Stimulated activated CD8-positive, alpha-beta memory T cell treated with anti-CD3 and anti-CD28 coated beads, Interleukin-15, amount 100 ng/mL, for 4 hours (primary cell): ENCODE measurements at places on chromosomes 3 and 15.

- no peak for DNase-seq
Measured at GRCh38 chr3:37986479-37987314, 3.9 kb upstream of the VILL start.

DNA sequence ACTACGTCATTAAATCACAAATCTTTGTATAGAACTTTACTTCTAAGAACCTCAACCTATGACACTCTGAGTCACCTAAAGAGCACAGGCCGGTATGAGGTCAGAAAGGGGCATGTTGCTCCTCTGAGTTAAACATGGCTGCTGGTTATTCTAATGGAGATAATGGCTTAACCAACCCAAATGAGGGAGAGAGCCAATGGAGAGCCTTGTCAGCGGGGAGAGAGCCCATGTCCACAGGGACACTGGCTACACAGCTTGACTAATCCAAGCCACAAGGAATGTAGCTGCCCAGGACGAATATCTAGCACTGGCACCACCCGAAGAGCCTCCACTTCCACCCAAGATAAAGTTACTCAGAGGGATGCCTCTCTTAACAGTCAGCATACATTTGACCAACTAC is 77.0 kb upstream of the STAC start:
- no peak for DNase-seq

DNA sequence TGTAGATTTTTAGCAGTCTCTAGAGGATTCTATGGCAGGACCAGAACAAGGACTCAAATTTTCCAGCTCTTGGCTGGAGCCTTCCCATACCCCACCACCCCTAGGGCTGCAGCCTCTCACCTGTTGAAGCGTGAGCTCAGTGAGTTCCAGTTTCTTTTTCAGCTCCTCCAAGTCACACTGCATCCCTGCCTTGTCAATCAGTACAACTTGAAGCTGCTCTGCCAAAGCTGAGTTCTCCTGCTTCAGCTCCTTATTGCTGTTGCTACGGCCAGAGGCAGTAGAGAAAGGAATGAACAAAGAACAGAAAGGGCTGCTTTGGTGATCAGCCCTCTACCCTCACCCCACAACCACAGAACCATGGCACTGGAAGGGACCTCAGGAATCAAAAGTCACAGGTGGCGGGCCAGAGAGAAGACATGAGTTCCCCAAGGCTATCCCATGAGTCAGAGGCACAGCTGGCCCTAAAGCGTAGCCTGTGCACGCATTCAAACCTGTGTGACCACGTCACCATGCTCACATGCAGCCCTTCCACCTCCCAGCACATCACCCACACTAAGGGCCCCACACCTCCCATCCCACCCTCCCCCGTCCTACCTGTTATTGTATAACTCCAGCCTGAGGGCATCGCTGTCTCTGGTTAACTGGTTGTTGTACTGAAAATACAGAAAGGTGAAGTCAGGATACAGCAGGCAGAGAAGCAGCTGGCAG is 83.3 kb upstream of the C2CD4B start:
- no peak for DNase-seq

DNA sequence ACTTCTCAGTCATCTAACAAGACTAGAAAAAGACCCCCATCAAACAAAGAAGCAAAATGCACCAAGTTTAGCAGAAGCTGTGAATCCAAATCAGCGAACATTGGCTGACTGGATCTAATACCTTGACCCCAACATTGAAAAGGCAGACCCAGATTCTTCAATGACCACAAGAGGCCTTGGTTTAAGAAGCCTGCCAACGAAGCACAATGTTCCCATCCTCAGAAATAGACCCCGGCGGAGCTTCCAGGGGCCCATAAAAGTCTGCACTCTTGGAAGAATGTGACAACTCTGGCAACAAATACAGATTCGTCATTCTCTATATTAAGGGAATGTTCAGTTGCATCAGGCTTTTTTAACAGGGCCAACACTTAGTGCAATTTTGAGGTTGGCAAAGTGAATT is 112.8 kb upstream of the BCL6 start:
- no peak for DNase-seq

DNA sequence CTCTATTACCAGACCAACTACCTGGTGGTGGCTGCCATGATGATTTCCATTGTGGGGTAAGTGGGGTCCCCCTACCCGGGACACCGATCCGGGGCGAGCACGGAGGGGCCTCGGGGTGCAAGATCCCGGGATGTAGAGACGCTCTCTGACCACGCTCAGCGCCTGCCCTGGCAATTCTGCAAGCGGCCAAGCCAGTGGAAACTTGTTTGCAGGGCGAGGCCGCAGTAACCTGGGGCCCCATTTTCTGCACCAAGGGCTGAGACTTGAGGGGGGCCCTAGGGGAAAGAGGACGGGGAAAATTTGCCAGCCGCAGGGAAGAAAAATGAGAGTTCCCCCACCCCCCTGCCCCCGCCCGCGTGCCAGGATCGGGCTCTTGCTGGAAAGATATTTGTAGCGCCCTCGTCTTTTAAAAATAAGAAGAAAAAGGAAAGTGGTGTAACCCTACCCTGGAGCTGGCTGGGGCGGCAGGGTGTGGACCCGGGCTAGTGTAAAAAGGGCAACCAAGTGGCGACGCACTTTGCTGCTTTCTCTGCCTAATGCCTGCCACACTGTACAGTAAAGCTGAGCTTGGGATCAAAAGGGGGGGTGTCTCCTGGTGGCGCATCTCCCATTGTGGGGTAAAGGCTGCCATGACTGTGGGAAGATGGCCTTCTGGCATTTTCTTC is 563 bp downstream of the ARL6IP5 start:
- DNase-seq, result no peak

DNA sequence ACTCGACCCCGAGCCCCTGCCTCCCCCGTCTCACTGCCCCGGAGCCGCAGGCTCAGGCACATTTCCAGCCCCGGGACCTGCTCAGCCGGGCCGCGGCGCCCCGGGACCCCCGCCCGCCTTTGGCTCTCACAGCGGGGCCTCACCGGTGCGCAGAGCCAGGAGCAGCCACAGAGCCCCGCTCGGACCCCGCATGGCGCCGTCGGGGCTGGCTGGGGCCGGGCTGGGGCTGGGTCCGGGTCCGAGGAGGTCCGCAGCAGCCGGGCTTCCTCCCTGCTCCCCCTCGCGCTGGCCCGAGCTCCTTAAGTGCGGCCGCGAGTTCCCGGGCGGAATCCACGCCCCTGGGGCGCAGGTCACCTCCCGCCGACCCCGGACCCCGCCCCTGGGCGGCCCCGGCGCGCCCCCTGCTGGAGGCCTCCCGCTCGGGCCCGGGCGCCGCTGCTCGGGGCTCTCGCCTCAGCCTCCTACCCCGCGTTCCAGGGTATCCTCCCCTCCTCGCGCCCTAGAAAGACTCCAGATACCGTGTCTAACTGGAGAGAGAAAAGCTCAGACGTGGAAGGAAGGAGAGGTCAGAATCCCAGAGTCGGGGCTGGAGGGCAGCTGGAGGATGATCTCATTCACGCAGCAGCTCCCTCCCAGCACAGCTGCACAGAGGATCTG is at the start of gene MELTF:
MELTF (minus strand) TSS at position 307 of the 657 bp plus-strand sequence; CDS start at position 192, 115 bp downstream.
- peak; percentile 35 for DNase-seq

DNA sequence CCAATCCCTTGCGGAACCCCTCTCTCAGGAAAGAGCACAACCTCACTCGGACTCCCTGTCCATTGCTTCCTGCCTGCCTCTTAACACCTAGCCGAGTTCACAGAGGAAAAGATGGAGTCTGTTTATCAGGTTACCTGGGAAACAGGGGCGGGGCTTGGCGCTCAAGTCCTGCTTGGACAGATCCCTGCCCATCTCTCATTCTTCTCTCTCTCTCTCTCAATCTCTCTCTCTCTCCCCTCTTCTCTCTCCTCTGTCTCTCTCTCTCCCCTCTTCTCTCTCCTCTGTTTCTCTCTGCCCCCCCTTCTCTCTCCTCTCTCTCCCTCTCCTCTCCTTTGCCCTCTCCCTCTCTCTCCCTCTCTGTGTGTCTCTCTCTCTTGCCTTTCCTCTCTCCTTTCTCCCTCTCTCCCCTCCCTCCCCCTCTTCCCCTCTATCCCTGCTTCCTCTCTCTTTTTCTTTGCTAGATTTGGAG is at the start of gene EFHB:
EFHB (minus strand) TSS at position 120 of the 469 bp plus-strand sequence. CDS start 199 bp downstream, outside the sequence.
- no peak for DNase-seq

- no peak for DNase-seq
Measured at GRCh38 chr3:183537295-183537730, 18.2 kb downstream of the KLHL6 start.

DNA sequence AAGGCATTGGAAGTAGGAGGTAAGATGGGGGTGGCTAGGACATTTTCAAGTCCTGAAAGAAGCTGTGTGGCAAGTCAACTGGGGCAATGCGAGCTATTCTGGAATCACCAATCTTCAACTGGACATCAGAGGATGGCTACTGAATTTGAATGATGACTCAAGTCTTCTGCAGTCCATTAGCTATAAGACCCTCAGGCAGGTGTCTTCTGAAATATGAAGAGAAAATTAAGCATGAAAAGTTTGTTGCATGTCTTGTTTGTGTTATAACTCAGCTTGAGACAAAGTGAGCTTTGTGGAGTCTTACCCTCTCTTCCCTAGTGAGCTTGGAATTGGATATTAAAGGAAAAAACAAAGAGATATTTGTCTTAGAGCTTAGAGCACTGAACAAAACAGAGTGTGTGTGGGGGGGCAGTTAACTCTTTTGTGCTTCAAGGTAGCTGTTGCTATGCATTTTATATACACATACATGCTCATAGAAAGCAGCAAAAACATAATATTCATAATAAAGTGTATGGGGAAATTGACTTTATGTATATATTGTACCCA is 979.1 kb downstream of the MCTP2 start:
- no peak for DNase-seq

DNA sequence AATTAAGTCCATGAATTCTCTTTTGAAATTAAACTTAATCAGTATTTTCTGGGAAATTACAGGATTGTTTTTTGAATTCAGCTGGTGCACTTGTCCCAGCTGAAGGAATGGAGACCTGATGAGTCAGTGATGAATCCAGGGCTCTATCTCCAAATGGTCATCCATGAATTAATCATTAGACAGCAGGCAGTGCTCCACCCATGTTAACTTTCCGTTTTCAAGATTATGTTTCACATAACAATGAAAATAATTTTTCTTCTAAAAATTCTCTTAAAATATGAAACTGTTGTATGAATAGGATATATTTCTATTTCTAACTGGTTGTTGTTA is 13.9 kb upstream of the PAQR9 start:
- DNase-seq, result no peak

DNA sequence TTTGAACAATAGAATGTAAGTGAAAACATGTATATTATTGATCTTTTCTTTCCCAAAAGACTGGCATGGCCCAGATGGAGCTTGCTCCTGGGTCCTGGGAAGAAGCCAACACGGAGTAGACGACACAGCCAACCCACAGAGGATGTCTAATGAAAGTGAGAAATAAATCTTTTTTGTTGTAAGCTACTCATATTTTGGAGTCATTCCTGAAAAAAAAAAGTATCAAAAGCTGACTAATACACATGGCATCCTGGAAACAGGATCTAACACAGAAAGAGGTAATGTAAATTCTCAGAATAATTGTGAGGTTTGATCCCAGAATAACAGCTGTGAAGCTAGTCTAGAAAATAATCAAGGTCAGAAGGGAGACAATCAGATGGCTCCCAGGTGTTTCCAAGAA is 12.6 kb upstream of the FRMD5 start:
- DNase-seq, result no peak

DNA sequence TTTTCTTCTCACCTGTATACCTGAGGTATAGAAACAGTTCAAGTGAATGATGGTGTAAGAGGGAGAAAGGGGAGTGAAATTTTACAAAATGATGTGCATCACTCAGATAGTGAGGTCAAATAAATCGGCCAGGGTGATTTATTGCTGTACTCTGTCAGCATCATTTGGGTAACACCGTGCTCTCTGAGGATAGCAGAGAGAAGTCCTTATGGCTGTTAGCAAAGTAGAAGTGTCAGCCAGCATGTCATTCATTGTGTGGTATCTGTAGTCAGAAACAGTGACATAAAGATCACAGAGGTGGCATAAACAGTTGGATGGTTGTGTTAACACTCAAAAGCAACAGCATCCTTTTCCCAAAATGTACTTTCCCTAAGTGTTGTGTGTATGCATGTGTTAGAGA is 53.4 kb downstream of the PSMD6 start:
- no peak for DNase-seq

GRCh38 chr15:37979671-37980409 is 45.4 kb downstream of the TMCO5A start:
- DNase-seq, result no peak

- no peak for DNase-seq
Measured at GRCh38 chr15:48781017-48781416, 29.9 kb downstream of the CEP152 start.

- DNase-seq, result no peak
Measured at GRCh38 chr3:61460636-61461035, 100.7 kb upstream of the PTPRG start.

- no peak for DNase-seq
Measured at GRCh38 chr3:8903191-8903590, 60.1 kb downstream of the RAD18 start.

- no peak for DNase-seq
Measured at GRCh38 chr15:54033356-54033860, 55.2 kb downstream of the UNC13C start.

DNA sequence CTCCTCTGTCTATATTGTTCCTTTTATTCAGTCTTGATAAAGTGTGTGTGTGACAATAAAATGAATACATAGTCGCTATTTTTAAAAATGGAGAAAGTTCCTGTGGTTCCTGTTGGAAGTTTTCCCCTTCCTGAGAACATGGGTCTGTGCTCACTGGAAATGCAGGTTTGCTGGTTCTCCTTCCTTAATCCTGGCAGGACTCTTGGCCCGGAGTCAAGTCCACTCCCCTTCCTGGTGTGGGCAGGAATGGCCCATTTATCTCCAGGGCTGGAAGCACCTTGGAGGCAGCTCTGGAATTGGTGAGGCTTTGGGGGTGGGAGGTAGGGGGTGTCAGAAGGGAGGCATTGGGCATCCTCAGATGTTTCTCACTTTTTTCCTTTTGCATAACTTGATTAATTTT is 30.1 kb downstream of the FOXL2 start:
- DNase-seq, result no peak

DNA sequence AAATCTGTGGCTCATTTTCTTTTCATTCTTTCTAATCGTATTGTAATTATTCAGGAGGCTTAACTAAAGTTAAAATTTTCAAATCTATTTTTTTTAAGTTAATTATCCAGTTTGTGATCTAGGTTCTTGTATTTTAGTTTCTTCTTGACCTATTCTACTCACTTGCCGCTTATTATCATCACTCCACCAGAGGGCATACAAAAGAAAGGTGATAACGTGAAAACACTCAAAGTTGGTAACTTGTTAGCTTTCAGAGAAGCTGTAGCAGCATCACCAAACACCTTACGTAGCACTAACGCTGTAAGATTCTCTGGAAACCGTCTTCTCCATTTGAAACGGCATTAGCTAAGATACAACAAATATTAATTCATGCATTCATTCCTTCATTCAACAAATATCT is 4.8 kb downstream of the GNB4 start:
- DNase-seq, result no peak

GRCh38 chr3:193343726-193344222 is 34.8 kb downstream of the ATP13A5 start:
- DNase-seq, result no peak

- DNase-seq, result no peak
Measured at GRCh38 chr3:172061724-172062184, 22.4 kb downstream of the FNDC3B start.
